Airway epithelial cell (primary cell): ENCODE measurements at places on chromosomes 4 and X. TPM values are rescaled to one million over a fixed set of nuclear protein-coding genes. Genes with fewer than 3 reads are reported as not detected.

The CCNA2 gene
- 68.5 and 69.9 TPM in 2 replicates for total RNA-seq

The SORCS2 gene
- 0.93 and 2.3 TPM in 2 replicates for total RNA-seq

The CCDC158 gene
- not detected in 2 replicates for total RNA-seq

The GAGE12H gene
- total RNA-seq, result not detected in 2 replicates

The PPBP gene
- total RNA-seq, result 1.8 and 3.9 TPM in 2 replicates

The CNGA1 gene
- total RNA-seq, result 1.4 and 5.1 TPM in 2 replicates

The CHRDL1 gene
- not detected in 2 replicates for total RNA-seq

The PRRG3 gene
- total RNA-seq, result not detected in 2 replicates

The CDS1 gene
- total RNA-seq, result 12.3 and 20.7 TPM in 2 replicates

The GUCY1B1 gene
- 3.9 TPM in 2 replicates for total RNA-seq

The C4orf50 gene
- total RNA-seq, result not detected in 2 replicates

The UBE2K gene
- total RNA-seq, result 19.6 and 36.4 TPM in 2 replicates

The EXOC1L gene
- not detected in 2 replicates for total RNA-seq

The TGIF2LX gene
- not detected in 2 replicates for total RNA-seq

The UCP1 gene
- not detected in 2 replicates for total RNA-seq

The CXCL3 gene
- 2.2 and 5.0 TPM in 2 replicates for total RNA-seq

The HMGN5 gene
- 0.33 and 1.7 TPM in 2 replicates for total RNA-seq

The FRMPD3 gene
- under 0.01 TPM in 1 of 2 replicates, not detected in the other for total RNA-seq

The OTC gene
- not detected in 2 replicates for total RNA-seq

The MUC7 gene
- total RNA-seq, result not detected in 2 replicates

The NUDT9 gene
- total RNA-seq, result 14.9 and 19.9 TPM in 2 replicates

The ARSJ gene
- total RNA-seq, result 20.2 and 24.3 TPM in 2 replicates
